Activated naive CD4-positive, alpha-beta T cell treated with anti-CD3 and anti-CD28 coated beads for 36 hours (primary cell): ENCODE measurements at places on chromosomes 11 and 22. TPM values are rescaled to one million over a fixed set of nuclear protein-coding genes. Genes with fewer than 3 reads are reported as not detected.

DNA sequence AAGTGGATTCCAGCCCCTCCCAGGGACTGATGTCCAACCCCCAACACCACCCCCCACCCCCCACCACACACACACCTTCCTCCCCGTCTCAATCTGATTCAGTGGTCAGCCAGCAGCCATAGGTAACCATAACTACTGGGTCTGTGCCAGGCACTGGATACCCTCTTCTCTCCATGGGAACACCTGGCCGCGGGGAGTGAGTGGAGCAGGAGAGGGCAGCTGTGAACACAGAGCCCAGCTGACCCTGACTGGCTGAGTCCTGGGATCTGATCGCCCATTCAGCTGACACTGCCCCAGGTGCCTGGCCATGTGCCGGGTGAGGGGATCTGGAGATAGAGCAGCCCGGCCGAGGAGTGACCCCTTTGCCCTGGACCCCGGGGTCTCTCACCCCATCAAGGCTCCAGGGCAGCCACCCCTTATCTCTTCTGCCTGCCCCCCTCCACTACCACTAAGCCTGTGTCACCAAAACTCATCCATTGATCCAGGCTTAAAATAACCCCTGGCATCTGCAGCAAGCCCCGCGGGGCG lies 2.6 kb upstream of the SHISA8 start:
- no peak for DNase-seq
- no peaks in the 10 kb centered on the region for H3K36me3 ChIP-seq
- peaks cover 32% of the 10 kb centered on the region for H3K27me3 ChIP-seq
- no peak overlapping the region for H3K27ac ChIP-seq
- H3K4me1 ChIP-seq, result peaks cover 21% of the 10 kb centered on the region

- H3K27me3 ChIP-seq, result no peaks in the 10 kb centered on the region
- no peak overlapping the region for H3K27ac ChIP-seq
- H3K36me3 ChIP-seq, result peaks cover 39% of the 10 kb centered on the region
Observed at GRCh38 chr11:19160847-19161246, 40.9 kb downstream of the CSRP3 start.

DNA sequence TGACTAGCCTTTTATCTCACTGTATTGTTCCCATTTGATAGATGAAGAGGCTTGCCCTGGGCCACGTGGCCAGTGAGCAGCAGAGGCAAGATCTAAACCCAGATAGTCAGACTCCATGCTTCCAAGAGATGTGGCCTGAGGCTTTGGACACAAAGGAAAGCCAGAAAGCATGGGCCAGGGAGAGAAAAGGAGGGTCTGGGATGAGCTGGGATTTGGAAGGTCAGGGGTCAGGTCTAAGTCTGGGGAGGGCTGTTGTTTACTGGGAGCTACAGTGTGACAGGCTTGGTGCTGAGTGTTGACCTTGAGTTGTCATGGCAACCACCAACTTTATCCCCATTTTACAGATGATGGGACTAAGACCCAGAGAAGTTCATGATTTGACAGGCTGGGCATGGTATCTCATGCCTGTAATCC lies 2.1 kb downstream of the SLC35E4 start:
- no peak overlapping the region for H3K27ac ChIP-seq
- peak overlapping the region; percentile 37 for H3K4me3 ChIP-seq
- peaks cover 21% of the 10 kb centered on the region for H3K4me1 ChIP-seq

- no peak for DNase-seq
- H3K4me3 ChIP-seq, result no peak overlapping the region
- H3K27ac ChIP-seq, result no peak overlapping the region
- no peaks in the 10 kb centered on the region for H3K36me3 ChIP-seq
- peaks cover 5% of the 10 kb centered on the region for H3K4me1 ChIP-seq
Observed at GRCh38 chr22:20235389-20235991, 32.6 kb downstream of the RTN4R start.

DNA sequence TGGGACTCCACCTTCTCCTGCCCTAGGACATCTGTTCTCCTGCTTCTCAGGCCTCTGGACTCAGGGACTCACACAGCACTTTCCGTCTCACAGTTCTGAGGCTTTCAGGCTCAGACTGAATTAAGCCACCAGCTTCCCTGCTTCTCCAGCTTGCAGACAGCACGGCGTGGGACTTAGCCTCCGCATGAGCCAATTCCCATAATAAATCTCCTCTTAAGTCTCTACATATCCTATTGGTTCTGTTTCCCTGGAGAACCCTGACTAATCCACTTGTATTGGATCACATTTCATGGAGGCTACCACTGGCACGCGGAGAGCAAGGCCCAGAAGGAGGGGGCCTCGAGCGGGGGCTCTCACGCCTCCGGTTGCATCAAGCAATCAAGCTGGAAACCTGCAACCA lies 1313.6 kb downstream of the TBC1D22A start:
- no peaks in the 10 kb centered on the region for H3K36me3 ChIP-seq
- H3K4me1 ChIP-seq, result peaks cover 5% of the 10 kb centered on the region
- no peak for DNase-seq
- peaks cover 18% of the 10 kb centered on the region for H3K27me3 ChIP-seq
- H3K4me3 ChIP-seq, result no peak overlapping the region

TMEM191C gene
- total RNA-seq, result 0.22 TPM
